AG09319 (cell line): ENCODE measurements at places on chromosomes 3 and 15.

DNA sequence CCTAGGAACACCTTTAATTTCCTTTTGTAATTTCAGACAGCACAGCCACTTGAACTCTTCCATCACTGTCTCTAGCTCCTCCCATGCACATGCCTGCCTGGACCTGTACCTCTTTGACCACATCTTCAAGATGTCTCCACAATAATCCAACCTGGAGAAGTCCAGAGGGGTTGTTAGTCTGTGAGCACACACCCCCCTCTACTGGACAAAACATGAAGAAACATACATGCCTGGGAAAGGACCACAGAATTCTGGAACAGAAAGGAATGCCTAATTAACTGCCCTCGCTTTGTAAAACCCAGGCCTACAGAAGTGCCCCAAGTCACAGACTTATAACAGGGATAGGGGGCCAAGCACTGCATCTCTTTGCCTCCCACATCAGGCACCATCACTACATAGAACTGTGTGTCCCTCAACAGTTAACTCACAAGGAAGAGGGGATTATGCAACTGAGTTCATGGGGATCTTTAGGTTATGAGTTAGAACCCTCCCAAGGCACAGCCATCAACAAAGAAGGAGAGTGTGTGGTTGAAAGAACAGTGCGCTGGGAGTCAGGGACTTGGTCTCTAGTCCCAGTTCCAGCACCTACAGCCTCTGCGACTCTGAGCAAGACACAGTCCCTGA is 61.7 kb downstream of the FMN1 start:
- no peak for DNase-seq

DNA sequence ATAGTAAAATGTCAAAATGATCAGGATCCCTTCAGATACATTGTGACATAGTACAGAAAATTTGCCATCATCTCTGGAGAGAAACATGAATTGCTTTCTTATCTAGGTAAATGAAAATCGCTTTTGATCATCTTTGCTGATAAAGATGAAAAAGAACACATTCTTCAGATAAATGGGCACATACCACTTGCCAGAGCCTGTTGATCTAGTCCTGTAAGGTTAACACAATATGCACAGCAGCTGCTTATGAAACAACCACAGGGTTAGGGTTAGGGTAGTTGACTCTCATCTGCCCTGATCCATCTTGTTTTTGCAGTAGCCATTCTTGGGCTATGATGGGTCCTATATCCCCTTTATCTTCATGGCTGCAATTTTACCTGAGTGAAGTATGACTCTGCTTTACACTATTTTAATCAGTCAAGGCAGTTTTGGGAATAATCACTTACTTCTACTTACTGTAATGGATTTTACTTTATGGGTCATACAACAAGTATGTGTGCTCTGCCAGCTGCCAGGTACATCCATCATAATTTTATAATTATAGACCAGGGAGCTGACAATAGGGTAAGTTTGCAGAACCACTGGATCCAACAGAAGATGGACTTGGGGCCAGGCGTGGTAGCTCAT is 12.6 kb upstream of the SPINK8 start:
- DNase-seq: no peak

- no peak for DNase-seq
Measured at GRCh38 chr3:132222868-132223538, 94.2 kb upstream of the ACP3 start.

DNA sequence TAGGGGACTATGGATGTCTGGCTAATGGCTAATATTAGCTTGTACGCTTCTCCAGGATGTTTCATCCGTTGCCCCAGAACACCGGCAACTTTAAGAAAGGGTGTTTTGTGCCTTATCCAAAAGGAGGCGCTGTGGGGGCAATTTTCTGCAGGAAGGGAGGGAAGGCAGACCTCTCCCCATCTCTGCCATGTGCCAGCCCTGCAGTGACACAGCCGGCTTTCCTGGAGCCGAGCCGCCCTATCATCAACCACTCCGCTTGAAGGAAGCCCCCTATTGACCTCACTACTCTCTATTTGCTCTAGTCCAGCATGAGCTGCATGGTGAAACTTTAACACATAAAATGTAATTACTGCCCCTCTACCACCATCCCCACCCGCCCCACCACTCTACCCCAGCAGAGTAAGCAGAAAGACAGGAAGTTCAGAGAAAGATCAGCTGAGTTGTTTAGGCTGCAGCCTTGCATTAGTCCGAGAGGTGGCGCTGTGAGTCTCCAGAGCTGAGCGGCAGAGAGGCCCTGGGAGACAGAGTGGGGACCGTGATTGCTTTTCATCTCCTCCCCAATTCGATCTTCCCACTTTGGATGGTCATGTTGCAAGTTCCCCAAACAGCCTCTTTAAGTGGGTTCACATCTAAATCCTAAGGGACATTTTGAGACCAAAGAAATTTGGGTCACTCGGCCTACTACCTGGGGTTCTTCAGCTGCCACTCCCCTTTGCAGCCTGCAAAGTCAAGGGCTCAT is 24.5 kb upstream of the RAD18 start:
- no peak for DNase-seq

DNA sequence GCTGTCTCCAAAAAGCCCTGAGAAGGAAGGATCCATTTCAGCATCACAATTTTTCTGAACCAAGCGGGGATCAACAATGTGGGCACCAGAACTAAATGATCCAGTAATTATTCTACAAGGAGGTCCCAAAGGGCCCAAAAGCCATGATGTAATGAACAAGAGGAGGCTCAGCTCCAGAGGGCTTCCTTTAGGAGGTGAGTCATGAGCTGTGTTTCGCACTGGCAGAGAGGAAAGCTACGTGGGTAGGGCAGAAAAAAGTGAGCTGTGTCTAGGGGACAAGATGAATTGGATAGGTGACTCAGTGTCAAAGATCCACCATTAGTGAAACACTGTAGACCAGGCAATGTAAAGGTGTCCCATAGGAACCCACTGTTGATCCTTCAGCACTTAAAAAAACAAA is 113.4 kb downstream of the RORA start:
- DNase-seq: no peak

DNA sequence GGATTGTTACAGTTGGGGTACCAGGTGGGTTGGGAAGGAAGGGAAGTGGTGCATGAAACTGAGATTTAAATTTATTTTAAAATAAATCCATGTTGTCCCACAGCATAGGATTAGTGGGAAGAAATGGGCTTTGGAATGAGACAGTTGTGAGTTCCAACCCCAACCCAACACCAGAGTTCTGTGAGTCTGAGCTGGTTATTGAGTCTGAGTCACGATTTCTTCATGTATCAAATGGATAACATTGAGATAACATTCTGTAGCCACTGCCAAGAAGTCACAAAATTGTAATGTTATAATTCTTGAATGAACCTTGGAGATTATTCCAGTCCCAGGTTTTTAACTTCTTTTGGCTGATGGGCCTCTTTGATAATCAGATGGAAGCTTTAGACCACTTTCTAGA is 13.7 kb downstream of the IFT122 start:
- no peak for DNase-seq

DNA sequence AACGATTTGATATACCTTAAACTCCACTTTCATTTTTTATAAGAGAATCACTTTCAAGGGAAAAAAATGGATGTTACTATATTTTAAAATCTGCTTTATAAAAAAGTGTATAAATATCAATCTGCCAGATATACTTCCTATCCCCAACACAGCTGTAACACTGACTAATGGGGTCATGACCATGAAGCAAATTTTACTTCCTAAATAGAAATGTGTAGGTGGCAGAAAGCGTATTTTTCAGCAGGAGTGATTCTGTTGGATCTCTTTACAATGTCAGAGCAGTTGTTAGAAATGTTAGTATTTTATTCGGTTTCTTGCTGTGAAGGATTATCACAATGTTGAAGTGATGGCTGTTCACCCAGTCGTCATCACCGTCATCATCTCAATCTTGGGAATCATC is 5.5 kb upstream of the C15orf40 start:
- DNase-seq: no peak

DNA sequence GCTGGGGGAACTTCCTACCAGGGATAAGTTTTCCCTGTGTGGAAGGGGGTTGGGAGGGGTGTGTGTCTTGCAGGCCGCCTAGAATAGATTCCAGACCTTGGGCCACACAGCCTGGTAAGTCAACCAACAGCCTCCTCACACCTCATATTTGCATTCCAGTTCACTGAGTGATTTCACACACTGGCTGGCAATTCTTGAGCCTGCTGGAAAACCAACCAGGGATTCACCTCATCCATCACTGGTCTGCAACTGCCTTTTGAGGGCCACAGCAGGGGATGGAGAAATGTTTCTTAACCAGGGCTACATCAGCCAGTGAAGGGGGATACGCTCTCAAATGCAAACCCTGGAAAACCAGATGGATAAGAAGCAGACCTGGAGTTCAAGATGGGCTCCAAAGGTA is 2.0 kb downstream of the FSTL1 start:
- DNase-seq: no peak

GRCh38 chr15:44712346-44713005 is 1.2 kb downstream of the B2M start:
- peak; percentile 69 for DNase-seq

DNA sequence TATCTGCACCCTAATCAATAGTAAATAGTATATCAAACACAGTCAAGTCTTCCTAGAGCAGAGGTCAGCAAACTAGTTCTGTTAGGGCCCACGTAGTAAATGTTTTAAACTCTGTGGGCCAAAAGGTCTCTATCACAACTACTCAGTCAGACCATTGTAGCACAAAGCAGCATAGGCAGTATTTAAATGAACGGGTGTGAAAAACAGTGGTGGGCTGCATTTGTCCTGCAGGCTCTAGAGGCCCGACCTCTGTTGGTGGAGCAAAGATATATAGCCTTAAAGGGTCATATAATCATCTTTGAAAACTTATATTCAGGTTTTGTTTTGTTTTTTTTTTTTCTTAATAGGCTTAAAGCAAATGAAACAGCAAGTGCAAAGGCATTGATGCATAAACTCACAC is 326.4 kb upstream of the TRIM42 start:
- no peak for DNase-seq

DNA sequence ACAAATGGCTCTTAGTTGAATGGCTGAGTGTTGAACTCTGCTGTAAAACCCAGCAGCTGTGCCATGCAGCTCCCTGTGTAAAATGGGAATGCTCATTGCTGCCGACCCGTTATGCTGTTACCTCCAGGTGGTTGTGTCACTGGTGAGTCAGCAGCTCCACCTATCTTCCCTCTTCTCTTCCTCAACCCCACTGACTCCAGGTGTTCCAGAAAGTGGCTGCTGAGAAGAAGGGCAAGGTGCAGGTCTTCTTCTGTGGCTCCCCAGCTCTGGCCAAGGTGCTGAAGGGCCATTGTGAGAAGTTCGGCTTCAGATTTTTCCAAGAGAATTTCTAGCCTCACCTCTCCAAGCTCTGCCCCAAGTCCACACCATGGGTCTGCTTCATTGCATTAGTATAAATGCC is 41.9 kb downstream of the NOX5 start:
- no peak for DNase-seq

DNA sequence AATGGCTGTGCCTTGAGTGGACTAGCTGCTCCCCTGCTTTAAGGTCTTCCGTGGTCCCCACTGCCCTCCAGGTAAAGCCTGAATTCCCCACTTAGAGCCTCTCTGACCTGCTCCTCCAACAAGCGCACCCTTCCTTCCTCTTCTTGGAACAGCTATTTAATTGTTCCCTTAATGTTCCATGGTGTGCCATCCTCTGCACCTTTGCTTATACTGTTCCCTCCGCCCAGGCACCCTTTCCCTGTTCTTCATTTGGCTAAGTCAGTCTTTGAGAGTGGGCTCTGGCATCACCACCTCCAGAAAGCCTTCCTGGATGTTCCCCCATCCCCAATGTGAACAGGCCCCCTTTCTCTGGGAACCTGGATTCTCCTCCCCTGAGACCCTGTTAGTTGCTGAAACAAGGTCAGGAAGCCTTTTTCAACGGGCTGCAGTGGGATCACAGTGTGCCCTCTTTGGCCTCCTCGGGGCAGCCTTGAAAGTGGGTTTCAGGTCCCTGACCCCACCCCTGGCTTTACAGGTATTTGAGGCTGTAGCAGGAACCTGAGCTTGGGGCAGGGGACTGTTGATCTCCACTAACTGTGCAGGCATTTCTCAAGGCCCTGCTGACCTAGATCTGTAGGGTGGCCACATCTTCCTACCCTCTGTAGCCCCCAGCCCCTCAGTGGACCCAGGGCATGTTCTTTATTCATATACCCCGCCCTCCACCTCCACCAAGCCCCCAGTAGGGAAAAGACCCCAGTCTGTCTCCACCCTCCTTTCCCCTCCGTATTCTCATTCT is 5.0 kb downstream of the ISLR start:
- no peak for DNase-seq

DNA sequence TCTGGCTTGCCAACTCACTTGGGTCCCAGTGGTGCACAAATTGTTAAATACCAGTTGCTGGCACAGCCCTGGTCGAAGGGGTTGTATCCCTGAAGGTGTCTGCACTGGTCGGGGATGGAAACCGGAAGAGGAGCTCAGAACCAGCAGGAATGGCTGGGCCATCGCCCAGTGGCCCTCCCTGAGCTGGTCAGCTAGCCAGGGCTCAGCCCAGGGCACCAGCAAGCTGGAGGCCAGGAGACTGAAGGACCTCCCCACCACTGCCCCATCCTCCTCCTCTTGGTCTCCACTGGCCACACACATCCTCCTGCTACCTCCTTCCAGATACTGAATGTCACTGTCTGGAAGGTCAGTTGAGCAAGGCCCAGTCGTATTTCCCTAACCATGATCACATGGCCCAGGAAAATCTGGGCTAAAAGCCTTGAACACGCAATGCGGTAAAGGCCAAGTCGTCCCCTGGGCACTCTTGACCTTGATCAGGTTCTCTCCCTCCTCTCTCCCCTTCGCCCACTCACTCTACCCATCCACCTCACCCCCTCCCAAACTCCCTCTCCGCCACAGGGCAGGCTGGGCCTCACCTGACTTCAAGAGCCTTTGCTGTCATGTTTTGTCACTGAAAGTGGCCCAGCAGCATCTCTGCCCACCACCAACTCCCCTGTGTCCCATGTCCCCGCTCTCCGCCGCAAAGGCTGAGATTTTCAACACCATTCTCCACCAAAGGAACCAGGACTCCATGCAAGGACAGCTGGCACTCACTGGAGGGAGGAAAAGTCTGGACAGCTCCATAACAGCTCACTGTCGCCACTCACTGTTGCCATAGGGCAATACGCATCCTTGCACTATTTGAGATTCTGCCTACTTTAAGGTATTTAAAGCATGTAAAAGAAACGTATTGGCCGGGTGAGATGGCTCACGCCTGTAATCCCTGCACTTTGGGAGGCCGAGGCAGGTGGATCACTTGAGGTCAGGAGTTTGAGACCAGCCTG is 12.1 kb downstream of the ZDHHC19 start:
- DNase-seq: no peak

GRCh38 chr3:46429671-46430070 is 22.6 kb downstream of the CCRL2 start:
- no peak for DNase-seq

DNA sequence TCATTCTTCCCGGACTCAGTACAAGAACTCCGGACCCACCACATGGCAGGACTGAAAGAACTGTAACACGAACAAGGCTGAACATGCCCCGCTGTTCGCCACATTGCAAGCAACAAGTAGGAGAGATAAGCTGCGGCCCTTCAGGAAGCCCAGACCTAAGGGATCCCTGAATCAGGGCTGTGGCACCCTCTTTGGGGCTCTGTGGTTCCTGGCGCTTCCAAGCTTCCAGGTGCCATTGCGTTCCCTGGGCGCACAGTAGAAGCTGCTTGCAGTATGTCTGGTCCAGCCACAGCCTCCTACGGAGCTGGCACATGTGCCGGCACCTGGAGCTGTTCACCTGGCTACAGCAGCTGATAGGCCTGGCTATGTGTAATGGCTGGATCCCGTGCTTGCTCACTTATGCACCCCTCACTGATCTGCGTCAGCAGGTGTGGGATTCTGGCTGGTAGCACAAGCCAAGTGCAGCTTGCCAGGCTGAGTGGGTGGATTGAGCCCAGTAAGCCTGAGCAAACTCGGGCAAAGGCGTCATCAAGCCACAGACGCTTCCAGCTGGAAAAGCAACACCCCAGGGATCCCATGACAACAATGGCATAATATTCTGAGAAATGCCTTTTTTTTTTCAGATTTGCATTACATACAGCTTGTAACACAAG is 748.6 kb upstream of the GBE1 start:
- no peak for DNase-seq
